Fibroblast of skin of left biceps (primary cell): ENCODE measurements at places on chromosomes 12 and 14.

DNA sequence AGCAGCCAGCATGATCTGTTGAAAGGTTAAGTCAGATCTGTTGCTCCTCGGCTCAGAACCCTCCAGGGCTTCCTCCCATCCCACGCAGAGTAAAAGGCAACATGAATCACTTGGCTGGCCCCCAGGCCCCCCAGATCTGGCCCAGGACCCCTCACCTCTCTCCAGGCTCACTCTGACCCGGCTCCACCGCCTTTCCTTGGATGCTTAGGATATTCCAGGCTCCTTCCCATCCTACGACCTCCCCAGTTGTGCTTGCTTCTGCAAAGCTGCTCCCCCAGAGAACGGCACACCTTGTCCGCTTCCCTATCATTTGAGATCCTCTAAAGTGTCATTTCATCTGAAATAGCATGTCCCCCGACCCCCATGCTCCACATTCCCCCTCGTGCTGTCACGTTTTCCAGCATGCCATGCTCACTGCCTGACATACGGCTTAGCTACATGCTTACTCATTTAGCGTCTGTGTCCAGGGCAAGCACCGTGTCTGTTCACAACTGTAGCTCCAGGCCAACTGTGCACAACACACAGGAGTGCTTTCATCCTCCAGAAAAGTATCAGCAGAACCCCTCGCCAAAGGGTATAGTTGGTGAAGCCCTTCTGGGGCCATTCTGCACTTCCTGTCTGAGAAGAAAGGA, 33.6 kb upstream of the BDKRB2 start:
- no peak for DNase-seq

DNA sequence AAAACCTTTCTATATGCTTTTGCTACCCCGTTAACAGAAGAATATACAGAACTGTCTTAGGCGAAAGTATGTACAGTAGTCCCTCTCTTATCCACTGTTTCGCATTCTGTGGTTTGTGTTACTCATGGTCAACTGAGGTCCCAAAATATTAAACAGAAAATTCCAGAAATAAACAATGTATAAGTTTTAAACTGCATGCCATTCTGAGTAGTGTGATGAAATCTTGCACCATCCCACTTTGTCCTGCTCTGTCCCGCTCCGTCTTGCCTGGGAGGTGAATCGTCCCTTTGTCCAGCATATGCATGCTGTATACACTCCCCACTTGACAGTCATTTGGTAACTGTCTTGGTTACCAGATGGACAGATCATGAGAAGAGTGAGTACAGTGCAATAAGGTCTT, 70.1 kb upstream of the STRN3 start:
- peak; percentile 6 for DNase-seq

GRCh38 chr14:100587086-100587762, at the start of gene BEGAIN:
TSS of gene BEGAIN (minus strand) at chr14:100587417. CDS start at chr14:100587290, 127 bp downstream.
- DNase-seq, result no peak

DNA sequence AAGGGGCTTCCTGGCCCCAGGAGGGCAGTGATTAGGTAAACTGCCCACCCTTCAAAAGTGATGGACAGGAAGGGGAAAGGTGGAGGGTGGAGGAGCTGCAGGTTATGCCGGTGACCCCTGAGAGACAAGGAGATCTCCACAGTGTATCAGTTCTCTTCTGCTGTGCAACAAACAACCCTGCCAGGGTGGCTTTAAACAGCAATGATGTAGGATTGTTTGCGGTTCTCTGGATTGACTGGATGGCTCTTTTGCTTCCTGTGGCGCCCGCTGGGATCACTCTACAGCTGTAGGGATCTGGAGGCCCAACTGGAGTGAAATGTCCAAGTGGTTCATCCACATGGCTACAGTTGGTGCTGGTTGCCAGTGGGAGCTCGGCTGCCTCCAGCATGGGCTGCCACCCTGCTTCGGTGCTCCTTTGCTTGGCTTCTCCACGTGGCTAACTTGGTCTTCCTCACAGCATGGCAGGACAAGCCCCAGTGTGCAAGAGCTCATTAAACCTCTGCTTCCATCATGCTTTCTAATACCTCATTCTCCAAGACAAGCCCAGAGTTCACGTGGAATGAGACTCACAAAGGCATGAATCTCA, 8.6 kb upstream of the ANKRD9 start:
- DNase-seq, result no peak

DNA sequence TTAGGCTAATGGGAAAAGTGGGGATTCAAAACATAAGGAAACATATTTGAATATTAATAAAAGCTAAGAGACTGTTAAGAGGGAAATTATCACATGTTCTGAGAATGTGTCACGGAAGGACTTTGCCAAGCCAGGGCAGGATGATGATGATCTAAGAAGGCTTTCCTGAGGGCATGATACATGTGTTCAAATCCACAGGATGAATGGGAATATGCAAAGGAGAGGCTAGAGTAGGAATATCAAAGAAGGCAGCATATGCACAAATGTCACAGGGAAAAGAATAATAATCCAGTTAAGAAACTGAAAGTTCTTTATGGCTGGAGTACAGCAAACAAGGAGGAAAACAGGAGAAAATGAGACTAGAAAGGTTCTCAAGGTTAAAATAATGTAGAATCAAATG, 107.0 kb downstream of the PTPRO start:
- DNase-seq, result no peak
